ENCODE measurements at places on chromosomes 16 and 17.
A peak's percentile ranks its signal among the peaks of the same experiment; 100 is the strongest.

DNA sequence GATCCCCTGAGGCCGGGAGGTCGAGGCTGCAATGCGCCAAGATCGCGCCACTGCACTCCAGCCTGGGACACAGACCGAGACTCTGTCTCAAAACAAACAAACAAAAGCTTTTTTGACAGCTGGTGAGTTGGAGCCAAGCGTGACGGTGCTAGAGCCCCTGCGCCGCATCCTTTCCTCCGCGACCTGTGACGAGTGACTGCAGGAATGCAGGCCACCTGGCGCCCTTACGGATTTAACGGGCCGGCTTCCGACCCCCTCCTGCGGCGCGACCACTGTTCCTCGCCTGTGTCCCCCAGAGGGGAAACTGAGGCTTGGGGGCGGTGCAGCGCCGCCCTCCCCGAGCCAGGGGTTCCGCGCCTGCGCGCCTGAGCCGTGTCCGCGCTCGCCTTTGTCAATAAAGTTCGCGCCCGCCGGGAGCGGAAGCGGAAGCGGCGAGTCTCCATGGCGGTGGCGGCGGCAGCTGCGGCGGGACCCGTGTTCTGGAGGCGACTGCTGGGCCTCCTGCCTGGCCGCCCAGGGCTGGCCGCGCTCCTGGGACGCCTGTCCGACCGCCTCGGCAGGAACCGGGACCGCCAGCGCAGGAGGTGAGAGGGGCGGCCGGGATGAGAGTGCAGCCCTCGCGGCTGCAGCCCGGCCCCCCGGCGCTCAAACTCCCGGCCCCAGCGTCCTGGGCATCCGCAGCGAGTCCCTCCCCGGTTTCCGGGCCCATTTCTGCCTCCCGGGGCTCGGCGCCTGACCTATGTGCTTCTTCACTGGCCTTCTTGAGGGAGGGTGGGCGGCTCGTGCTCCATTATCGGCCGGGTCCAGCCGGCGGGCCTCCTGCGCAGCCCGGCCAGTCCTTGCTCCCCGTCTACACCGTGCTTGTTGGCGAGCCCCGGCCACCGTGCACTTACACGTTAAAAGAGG lies at the start of gene PGS1:
TSS of gene PGS1 (plus strand) at position 425 of the 906 bp plus-strand sequence. CDS start at position 442, 17 bp downstream.
- DNase-seq = peak; percentile 70

- DNase-seq = peak; percentile 95
These were observed 12.2 kb upstream of the SP2 start for GRCh38 chr17:47883589-47884426.

GRCh38 chr17:47896672-47897490 lies 845 bp downstream of the SP2 start:
- DNase-seq = no peak

DNA sequence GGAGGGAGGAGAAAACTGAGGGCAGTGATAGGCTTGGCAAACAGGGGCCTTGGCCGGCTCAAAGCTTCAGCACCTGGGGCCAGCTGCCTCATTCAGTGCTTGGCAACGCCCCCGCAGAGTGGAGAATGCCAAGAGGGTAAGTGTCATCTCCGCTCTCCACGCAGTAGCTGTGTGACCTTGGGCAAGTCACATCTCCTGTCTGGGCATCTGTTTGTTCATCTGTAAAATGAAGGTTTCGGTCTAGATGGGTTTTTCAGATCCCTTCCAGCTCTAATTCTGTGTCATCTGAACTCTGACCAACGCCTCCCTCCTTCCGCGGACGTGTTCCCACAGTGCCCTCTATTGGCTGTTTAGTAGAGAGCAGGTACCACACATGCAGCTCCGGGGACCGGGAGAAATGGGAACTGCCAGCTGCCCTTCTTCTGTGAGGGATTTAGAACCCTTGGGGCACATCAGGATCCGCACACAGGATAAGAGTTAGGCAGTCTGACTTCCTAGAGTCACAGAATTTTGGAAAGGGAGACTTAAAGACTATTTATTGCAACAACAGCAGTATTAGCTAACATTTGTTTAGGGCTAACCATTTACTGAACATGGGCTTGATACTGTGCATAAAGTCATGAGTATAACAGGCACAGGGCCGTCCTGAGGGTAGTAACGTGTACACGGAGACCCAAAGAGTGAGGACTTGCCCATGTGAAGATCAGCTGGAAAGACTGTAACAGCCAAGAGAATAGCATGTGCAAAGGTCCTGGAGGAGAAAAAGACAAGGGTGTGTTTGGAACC lies 26.8 kb downstream of the GP2 start:
- peak; percentile 42 for DNase-seq

GRCh38 chr17:57877803-57878377 lies 28.0 kb upstream of the MRPS23 start:
- DNase-seq = no peak

- peak; percentile 58 for DNase-seq
These were observed 67.8 kb downstream of the BMERB1 start for GRCh38 chr16:15502041-15502725.
